Upper lobe of left lung (tissue), 6 donors: ENCODE measurements at places on chromosomes 7 and 10. TPM values are rescaled to one million over a fixed set of nuclear protein-coding genes. Genes with fewer than 3 reads are reported as not detected.
A peak's percentile ranks its signal among the peaks of the same experiment; 100 is the strongest.

Gene PNLIP
- total RNA-seq, result not detected

Gene OR6V1
- not detected for total RNA-seq

Gene LRRD1
- not detected for total RNA-seq

Gene NET1
- 49.4 TPM for total RNA-seq

Gene FZD1
- 6.3 TPM for total RNA-seq

DNA sequence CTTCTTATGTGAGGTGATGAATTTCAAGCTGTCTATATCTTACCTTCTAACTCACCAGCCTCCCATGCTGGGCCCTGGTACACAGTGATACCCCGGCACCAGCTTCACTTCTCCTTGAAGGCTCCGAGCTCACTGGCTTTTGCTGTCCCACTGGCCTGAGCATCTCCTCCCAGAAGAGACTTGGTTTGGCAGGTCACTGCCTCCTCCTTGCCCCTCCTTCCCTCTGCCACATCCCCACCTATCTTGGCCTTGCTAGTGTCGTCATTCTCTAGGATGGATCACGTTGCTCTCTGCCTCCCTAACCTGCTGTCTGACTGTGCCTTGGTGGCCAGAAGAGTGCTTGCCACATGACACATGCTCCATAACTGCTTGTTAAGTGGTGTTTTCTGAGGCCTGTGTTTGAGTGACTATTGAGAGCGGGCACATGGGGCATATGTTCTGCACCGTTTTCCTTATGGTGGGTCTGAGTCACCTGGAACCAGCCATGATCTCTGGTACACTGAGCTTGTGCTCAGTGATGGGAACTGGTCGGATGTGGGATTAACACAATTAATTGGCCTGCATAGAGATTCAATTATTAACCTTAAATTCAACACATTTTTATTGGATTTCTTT is 86.5 kb downstream of the TMEM178B start:
- no peaks in the 10 kb centered on the region for H3K27me3 ChIP-seq
- H3K4me3 ChIP-seq, result no peak overlapping the region
- no peak overlapping the region for H3K27ac ChIP-seq
- H3K4me1 ChIP-seq, result no peaks in the 10 kb centered on the region
- no peaks in the 10 kb centered on the region for H3K36me3 ChIP-seq
- DNase-seq, result no peak

DNA sequence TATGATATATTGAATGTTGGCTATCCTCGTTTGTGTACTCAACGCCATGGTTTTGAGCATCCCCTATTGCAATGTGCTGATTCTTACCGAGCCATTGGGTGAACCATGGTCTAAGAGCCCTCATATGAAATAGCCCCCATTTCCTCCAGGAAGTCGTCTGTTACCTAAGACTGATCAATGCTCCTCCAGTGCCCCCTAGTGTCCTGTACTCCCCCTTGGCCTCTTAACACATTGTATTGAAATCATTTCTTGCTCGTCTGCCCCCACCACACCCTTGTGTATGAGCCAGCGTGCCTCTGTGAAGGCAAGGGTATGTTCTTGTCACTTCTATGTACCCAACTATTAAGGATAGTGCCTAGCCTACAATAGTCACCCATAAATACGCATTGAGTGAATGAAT is 11.2 kb upstream of the SLC35B4 start:
- H3K4me1 ChIP-seq, result no peaks in the 10 kb centered on the region
- H3K4me3 ChIP-seq, result no peak overlapping the region
- H3K36me3 ChIP-seq, result no peaks in the 10 kb centered on the region
- peak; percentile 22 for DNase-seq
- no peak overlapping the region for H3K27ac ChIP-seq
- H3K27me3 ChIP-seq, result no peaks in the 10 kb centered on the region

- H3K27me3 ChIP-seq, result no peaks in the 10 kb centered on the region
- no peaks in the 10 kb centered on the region for H3K4me1 ChIP-seq
- H3K27ac ChIP-seq, result no peak overlapping the region
- H3K36me3 ChIP-seq, result no peaks in the 10 kb centered on the region
- DNase-seq, result no peak
- H3K4me3 ChIP-seq, result no peak overlapping the region
Measured at GRCh38 chr10:78699971-78700370, 368.8 kb upstream of the ZMIZ1 start.

DNA sequence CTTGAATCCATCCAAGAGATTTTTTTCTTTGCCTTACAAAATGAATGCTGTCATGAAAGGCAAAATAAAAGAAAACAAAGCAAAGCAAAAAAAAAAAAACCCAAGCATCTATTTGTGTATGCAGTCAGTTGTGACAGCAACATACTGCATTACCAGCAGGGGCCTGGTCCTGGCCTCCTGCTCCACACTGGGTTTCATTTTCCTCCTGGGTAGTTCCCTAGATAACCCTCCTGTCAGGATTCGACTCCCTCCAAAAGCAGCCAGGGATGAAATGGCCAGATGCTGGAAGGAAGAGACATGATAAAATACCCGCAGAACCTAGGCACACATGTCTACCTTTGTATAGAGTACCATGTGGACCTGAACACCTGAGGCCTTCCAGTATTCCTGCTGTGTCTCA is 148.6 kb downstream of the NRCAM start:
- H3K36me3 ChIP-seq, result no peaks in the 10 kb centered on the region
- H3K4me3 ChIP-seq, result no peak overlapping the region
- H3K27ac ChIP-seq, result no peak overlapping the region
- no peaks in the 10 kb centered on the region for H3K4me1 ChIP-seq
- no peaks in the 10 kb centered on the region for H3K27me3 ChIP-seq

DNA sequence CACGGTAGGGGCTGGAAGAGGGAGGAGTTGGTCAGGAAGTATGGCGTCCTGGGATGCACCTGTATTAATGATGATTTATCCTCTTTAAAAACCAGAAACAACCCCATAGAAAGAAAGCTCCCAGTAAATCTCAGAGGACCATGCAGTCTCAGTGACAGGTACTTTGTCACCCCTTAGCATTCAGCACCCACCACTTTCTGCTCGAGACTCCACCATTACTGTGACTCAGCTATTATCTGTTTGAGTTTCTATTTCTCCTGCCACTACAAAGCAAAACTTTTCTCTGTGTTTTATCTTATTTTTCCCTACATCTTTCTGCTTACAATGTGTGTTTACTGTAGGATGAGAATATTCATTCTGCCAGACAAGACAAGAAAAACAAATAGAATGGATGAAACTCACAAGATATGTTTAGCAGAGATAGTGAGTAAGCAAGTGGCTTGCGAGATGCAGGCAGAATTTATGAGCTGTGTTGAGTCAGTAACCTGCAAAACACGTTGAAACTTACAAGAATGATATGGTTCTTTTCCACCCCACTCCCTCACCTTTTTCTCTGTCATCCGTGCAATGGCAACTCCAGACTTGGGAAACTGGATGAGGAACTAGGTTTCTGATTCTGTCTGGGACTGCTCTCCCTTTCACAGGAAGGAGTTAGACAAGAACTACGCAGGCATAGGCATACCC is 127.1 kb downstream of the AOAH start:
- no peak overlapping the region for H3K27ac ChIP-seq
- peaks cover 15% of the 10 kb centered on the region for H3K4me1 ChIP-seq
- no peaks in the 10 kb centered on the region for H3K27me3 ChIP-seq
- no peaks in the 10 kb centered on the region for H3K36me3 ChIP-seq
- DNase-seq, result no peak

- no peaks in the 10 kb centered on the region for H3K36me3 ChIP-seq
- H3K27me3 ChIP-seq, result no peaks in the 10 kb centered on the region
- no peak overlapping the region for H3K27ac ChIP-seq
- no peak for DNase-seq
Measured at GRCh38 chr7:32481176-32481575, 9.0 kb downstream of the LSM5 start.

DNA sequence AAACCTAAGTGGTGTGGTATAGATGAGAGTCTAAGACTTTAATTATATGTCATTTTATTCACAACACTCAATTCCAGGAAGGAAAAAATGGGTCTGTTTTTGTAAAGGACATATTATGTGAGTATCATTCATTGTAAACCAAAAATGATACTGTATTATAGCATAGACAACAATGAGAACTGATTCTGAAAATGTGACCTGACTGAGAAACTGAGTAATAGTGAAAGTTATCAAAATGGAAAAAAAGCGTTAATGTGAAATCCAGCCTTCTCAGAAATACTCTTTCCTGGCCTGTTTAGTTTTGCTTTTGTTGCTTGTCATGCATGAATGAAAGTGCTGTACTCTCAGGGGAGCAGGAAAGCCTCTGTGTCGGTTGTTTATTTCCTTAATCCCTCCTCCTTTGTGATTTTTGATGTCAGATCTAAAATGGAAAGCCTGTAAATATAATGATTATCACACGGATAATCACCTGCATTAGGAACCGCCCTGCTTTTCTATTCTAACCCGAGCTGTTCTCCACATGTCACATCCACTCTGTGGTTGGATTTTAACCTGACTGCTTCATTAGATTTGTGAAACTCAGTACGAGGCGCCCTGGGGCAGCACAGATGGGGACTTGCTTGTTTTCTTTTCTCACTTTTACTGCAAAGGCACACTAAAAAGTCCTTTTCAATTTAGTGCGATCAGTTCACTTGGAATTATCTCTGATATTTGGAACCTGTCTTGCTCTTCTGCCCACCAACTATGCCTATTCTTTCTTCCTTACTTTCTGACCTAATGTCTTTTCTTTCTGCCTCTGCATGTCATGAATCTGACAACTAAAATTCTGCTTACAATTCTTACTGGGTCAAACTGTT is 240.9 kb upstream of the KAT6B start:
- H3K27ac ChIP-seq, result peak overlapping the region; percentile 48
- H3K27me3 ChIP-seq, result no peaks in the 10 kb centered on the region

DNA sequence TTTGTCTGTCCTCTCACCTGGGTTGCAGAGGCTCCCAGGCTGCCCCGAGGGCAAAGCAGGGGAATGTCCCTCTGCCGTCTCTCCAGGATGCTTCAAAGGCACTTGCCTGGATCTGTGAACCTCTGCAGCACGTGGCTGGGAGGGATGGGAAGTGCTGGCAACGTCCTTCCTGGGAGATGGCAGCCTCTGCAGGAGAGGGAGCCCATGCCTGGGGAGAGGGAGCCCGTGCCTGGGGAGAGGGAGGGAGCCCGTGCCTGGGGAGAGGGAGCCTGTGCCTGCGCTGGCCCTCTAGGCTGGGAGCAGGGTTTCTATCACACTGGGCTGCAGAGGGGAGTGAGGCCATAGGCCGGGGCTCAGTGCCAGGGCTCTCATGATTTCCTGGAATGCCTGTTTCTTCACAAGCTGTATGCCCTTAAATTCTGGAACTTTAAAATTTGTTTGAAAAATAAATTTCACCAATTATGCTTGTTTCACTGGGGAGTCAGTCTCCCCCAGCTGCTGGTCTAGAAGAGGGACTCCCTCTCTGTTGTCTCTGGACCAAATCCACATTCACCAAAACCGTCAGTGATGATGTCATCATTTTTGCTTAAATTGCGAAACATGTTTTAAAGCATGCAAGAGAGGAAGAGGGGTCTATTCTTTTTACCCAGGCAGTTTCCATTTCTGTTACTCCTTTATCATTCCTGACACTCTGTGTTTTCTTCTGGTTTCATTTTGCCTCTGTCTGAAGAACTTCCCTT is 135.7 kb downstream of the DNAJB6 start:
- H3K27ac ChIP-seq, result no peak overlapping the region
- no peak overlapping the region for H3K4me3 ChIP-seq
- no peaks in the 10 kb centered on the region for H3K4me1 ChIP-seq
- no peaks in the 10 kb centered on the region for H3K36me3 ChIP-seq
- H3K27me3 ChIP-seq, result no peaks in the 10 kb centered on the region
- no peak for DNase-seq

DNA sequence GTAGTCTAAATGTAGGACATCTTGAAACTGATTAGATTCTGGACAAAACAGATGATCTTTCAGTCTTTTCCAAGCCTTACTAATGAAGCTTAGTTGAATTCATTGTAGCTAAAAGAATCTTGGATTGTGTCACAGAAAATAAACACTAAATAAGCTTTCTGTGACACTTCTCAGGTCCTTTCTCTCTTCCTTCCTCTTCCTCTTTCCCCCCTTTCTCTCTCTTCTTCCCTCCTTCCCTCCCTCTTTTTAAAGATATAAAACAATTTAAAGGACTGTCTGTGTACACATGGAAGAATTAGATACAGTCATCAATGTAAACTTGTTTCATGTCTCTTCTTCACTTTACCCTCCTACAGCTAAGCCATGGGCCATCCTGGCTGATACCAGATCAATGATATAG is 5.3 kb upstream of the COMMD3 start:
- H3K4me3 ChIP-seq, result no peak overlapping the region
- no peak for DNase-seq

DNA sequence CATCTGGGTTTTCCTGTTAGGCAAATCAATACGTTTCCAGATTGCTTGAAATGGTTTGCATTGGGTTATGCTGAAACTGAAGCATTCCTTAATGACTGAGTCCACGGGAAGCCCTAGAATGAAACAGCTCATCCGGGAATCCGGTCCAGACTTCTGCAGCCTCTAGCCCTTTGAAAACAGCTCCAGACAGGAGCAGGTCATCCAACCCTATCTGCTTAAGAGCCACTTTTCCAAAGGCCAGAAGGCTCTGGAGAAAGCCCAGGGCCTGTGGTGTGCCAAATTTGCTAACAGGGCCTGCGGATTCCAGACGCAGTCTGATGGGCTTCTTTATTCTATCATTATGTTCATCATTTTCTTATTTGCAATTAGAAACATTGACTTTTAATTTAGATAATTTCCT is 265.4 kb downstream of the SKIDA1 start:
- H3K4me1 ChIP-seq, result no peaks in the 10 kb centered on the region
- no peaks in the 10 kb centered on the region for H3K36me3 ChIP-seq
- H3K4me3 ChIP-seq, result no peak overlapping the region
- no peak for DNase-seq
- H3K27me3 ChIP-seq, result no peaks in the 10 kb centered on the region

GRCh38 chr7:4747013-4747412 is 28.4 kb upstream of the AP5Z1 start:
- peaks cover 66% of the 10 kb centered on the region for H3K4me1 ChIP-seq
- peak overlapping the region; percentile 93 for H3K27ac ChIP-seq
- H3K27me3 ChIP-seq, result no peaks in the 10 kb centered on the region
- H3K36me3 ChIP-seq, result peaks cover 18% of the 10 kb centered on the region
- DNase-seq, result no peak

- no peak overlapping the region for H3K27ac ChIP-seq
- no peak overlapping the region for H3K4me3 ChIP-seq
- DNase-seq, result no peak
- H3K4me1 ChIP-seq, result peaks cover 84% of the 10 kb centered on the region
Measured at GRCh38 chr10:32338262-32338661, 8.7 kb downstream of the EPC1 start.

DNA sequence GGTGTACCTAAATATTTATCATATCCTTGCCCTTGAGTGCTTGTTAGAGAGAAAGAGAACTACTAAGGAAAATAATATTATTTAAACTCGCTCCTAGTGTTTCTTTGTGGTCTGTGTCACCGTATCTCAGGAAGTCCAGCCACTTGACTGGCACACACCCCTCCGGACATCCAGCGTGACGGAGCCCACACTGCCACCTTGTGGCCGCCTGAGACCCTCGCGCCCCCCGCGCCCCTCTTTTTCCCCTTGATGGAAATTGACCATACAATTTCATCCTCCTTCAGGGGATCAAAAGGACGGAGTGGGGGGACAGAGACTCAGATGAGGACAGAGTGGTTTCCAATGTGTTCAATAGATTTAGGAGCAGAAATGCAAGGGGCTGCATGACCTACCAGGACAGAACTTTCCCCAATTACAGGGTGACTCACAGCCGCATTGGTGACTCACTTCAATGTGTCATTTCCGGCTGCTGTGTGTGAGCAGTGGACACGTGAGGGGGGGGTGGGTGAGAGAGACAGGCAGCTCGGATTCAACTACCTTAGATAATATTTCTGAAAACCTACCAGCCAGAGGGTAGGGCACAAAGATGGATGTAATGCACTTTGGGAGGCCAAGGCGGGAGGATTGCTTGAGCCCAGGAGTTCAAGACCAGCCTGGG is 11.4 kb downstream of the SERPINE1 start:
- peaks cover 16% of the 10 kb centered on the region for H3K4me1 ChIP-seq
- H3K36me3 ChIP-seq, result peaks cover 34% of the 10 kb centered on the region
- peak; percentile 89 for DNase-seq
- H3K27ac ChIP-seq, result peak overlapping the region; percentile 50
- H3K4me3 ChIP-seq, result no peak overlapping the region
